ENCODE measurements at places on chromosomes 1 and 21.

GRCh38 chr1:152626744-152627143 lies 3.8 kb upstream of the LCE3A start:
- no peak for DNase-seq

- no peak for DNase-seq
These were observed 194.0 kb downstream of the NRIP1 start for GRCh38 chr21:14870853-14871149.

- DNase-seq = no peak
These were observed 43.0 kb upstream of the RAP1A start for GRCh38 chr1:111576547-111576946.

GRCh38 chr21:29359718-29360117 lies 61.0 kb downstream of the BACH1 start:
- DNase-seq = no peak

GRCh38 chr1:10694633-10695627 lies 101.5 kb downstream of the CASZ1 start:
- peak; percentile 81 for DNase-seq

- DNase-seq = no peak
These were observed 8.6 kb downstream of the PRKACB start for GRCh38 chr1:84152649-84153056.

- DNase-seq = no peak
These were observed 105.0 kb downstream of the KIAA0319L start for GRCh38 chr1:35452106-35452774.

DNA sequence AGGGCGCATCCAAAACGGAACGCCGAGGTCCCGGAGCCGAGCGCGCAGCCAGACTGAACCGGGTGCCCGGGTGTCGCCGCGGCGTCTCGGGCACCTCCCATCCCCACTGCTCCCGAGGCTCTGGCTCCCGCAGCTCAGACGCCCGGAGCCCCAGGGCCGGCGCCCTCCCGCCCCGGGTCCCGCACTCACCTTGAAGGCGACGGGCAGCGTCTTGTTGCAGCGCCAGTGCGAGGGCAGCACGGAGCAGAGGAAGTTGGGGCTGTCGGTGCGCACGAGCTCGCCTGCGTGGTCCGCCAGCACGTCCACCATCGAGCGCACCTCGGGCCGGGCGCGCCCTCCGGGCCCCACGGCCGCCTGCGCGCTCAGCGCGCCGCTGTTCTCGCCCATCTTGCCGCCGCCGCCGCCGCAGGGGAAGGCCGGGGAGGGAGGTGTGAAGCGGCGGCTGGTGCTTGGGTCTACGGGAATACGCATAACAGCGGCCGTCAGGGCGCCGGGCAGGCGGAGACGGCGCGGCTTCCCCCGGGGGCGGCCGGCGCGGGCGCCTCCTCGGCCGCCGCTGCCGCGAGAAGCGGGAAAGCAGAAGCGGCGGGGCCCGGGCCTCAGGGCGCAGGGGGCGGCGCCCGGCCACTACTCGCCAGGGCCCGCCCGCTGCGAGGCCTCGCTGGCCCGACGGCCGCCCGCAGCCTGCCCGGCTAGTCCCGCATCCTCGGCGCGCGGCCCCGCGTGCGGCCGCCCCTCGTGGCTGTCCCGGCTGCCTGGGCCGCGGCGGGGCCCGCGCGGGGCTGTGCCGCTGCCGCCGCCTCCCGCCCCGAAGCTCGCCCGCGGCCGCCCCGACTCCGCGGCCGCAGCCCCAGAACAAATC lies 447 bp downstream of the RUNX3 start:
- DNase-seq = no peak

DNA sequence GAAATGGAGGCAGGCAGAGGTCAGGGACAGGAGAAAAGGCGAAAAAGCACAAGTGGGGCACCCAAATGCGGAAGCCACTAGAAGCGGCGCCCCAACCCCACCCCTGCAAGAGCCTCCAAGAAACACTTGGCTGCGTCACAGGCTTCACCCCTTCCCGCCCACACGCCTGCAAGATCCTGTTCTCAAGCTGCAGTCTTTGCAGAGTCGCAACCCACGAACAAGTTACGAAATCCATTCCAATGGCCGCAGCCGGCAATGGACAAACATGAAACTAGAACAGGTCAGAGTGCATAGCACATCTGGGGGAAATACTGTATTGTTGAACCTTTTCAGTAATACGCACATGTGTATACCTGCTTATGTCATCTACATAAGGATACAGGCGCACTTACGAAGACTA lies 103.6 kb downstream of the PSMG1 start:
- DNase-seq = no peak

DNA sequence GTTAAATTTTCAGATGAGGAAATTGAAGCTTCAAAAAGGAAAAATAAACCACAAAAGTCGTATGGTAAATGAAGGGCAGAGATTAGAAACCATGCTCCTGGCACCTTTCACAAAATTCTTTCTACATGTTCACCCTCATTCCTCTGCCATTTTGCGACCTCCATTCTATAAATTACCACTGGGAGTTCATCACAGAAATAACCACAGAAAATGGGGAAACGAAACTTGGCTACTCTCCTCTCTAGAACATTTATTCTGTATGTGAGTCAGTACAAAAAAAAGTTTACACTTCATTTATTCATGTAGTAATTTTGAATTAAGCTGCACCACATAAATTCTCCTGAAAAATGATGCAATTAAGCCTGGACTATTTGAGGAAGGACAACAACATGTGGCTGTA lies 320.9 kb upstream of the C1orf87 start:
- DNase-seq = no peak

DNA sequence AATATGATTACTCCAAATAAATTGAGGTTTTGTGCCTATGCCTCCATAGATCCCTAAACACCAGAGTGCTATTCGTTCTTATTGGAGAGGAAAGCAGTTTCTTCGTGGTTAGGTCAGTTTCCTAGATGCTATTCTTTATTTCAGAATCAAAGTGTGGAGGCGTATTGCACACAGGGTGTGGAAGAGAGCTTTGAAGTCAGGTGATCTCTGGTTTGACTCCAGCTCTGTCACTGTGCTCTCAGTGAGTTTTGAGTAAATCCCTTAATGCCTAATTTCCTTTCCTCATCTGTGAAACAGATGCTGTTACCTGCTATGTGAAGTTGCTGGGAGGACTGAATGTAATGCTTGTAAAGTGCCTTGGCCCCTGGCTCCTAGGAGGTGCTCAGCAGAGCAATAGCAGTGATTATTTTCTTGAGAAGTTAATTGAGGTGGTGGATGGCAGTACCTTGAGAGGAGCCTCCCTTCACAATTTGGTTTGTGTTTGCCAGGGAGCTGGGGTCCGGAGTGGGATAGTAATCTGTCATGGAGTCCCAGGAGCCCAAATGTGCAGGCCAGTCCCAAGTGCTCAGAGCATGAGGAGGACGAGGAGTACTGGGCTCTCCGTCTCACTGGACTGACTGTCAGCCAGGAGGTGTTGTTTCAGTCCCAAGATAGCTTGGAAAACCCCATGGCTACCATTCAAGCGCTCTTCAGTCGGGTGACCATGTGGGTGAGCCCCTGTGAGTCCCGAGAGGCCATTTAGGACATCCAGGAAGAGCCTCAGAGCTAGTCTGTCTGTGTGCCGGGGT lies 14.9 kb downstream of the NTPCR start:
- DNase-seq = no peak

DNA sequence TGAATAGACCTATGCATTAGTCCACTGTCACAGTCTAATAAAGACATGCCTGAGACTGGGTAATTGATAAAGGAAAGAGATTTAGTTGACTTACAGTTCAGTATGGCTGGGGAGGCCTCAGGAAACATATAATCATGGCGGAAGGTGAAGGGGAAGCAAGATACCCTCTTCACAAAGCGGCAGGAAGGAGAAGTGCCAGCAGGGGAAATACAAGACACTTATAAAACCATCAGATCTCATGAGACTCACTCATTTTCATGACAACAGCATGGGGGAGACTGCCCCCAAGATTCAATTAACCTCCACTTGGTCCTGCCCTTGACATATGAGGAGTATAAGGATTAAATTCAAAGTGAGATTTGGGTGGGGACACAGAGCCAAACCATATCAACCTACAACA lies 59.4 kb downstream of the CAPN9 start:
- no peak for DNase-seq

DNA sequence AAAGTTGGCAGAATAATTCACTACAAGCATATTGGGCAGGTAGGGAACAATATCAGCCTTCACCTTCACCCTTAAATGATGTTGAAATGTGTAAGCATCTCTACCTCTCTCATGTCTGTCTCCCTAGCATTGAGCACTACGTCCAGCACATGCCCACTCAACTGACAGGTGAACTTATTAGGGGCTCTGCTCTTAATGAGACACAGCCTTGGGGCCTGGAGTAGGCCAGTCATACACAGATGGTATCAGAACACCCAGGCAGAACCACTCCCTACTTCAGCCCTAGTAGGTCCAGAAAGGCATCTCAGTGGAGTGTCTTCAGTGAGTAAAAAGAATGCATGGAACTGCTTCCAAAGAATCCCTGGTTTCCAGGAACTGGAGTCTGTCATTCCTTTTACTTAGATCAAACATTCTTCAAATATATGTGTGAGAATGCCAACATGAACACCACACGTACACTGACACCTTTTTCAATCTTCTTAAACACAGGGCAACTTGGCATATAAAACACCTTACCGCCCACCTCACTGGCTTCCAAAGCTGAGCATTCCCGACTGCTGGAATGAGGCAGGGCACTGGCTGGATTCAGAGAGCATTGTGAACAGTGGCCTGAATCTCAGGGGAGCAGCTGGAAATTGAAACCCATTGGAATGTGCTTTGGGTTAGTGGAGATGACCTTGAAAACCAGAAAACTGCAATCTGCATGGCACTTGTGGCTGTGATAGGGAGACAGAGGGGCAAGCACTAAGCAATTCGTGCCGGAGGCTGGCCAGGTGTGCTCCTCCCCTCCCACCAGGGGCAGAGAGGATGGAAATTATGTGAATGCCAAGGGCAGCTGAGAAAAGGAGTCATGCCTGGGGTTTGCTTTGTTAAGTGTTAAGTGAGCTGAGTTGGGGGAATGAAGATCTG lies 24.2 kb upstream of the HSD3B1 start:
- no peak for DNase-seq

- no peak for DNase-seq
These were observed 36.8 kb upstream of the MACF1 start for GRCh38 chr1:39167632-39168209.

- DNase-seq = no peak
These were observed 8.4 kb upstream of the ZNF697 start for GRCh38 chr1:119656410-119656955.

GRCh38 chr1:239786464-239786863 lies 305.2 kb upstream of the FMN2 start:
- DNase-seq = no peak

DNA sequence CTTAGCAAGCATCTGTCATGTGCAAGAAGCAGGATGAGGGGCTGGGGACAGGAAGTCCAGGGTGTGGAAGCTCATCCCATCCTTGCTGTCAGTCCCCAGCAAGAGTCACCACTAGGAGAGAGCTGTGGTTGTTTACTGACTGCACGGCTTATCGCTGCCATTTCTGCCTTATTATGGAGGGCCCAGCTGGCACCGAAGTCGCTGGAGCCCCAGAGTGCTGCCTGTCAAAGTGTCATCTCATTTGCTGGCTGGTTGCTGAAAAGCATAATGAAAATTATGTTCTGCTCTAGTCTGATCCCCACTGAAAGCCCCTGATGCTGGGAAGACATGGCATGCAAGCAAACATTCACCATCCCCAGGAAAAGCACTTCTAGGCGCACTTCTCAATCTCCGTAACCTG lies 642.7 kb downstream of the NPHP4 start:
- DNase-seq = no peak

GRCh38 chr1:46725736-46726108 lies 6.8 kb upstream of the EFCAB14 start:
- DNase-seq = no peak

DNA sequence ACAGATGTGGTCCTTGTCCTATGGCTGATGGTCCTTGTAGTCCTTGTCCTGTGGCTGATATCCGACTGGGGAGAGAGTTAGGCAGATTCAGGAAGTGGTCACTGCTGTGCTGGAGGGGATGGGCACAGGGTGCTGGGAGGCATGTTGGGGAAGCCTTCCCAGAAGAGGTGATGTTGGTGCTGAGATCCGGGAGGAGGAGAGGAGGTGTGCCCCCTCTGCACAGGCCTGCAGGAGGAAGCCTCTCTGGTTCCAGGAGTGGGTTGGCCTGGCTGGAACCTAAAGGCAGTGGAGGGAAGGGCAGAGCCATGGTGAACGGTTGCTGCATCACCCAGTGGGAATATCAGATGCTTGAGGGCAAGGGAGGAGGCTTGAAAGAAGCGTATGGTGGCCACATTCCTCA lies 14.7 kb downstream of the COQ8A start:
- DNase-seq = no peak

- DNase-seq = no peak
These were observed 8.2 kb upstream of the TMEM240 start for GRCh38 chr1:1548591-1548990.

DNA sequence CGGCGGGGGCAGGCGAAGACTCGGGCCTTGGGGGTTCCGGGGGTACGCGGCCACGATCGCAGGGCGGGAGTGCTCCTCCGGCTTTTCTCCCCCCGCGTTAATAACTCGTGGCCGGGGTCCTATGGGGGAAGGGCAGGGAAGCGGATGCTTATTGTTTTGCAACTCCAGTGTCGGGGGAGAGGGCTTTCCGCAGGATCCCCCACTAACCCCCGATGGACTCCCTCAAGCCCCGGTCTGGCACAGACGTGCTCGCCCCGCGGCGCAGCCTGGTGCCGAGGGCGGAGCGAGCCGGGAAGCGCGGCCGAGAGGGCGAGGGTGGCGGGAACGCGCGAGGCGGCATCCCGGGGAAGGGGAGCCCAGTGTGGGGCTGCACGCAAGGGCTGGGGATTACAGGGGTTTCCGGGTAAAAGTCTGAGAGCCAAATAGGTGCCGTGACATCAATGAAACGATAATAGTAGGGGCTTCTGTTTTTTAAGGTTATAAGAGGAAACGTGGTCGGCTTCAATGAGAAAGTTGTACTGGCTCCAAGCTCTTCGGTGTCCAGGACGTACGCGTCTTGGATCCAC lies 772 bp downstream of the UCK2 start:
- DNase-seq = peak; percentile 54

DNA sequence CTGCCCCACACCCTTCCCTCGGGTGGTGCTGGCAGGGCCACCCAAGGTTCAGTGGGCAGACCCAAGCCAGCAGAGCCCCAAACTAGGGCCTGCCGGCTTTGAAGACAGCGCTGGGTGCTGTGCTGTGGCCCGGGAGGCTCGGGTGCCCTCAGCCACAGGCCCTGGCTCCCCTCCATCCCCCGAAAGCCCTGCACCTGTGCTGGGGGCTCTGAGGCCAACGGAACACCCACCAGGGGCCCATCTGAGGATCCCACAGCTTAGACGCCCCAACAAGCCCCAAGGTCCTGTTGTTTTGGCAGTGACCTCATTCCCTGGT lies 8.6 kb downstream of the ITGB2 start:
- DNase-seq = no peak

DNA sequence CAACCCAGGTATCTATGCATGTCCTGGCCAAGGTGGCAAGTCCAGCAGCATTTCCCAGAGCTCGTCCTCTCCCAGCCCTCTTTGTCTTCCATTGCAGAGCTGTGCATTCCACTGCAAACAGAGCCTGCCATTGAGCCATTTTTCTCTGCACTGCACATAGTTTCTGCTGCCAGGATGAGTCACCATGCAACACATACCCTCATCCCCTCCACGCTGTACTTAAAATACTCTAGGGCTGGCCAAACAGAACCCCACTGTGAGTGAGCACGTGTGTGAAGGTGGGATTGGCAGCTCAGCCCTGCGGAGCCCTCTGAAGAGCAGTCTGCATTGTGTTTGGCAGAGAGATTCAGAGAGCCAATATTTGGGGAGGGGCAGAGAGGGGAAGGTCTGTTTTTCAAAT lies 3.9 kb upstream of the ATP1B1 start:
- peak; percentile 67 for DNase-seq
